K562 (cell line): ENCODE measurements at places on chromosomes 6 and 20. TPM values are rescaled to one million over a fixed set of nuclear protein-coding genes. Genes with fewer than 3 reads are reported as not detected.
A peak's percentile ranks its signal among the peaks of the same experiment; 100 is the strongest.

GRCh38 chr6:168054765-168055560 is 24.0 kb downstream of the FRMD1 start:
- DNase-seq, result no peak
- H3K4me3 ChIP-seq, result no peak overlapping the region
- H3K36me3 ChIP-seq, result no peaks in the 10 kb centered on the region
- no peaks in the 10 kb centered on the region for H3K4me1 ChIP-seq
- H3K27ac ChIP-seq, result no peak overlapping the region

GRCh38 chr6:75106426-75106825 is 99.4 kb downstream of the COL12A1 start:
- H3K4me1 ChIP-seq, result no peaks in the 10 kb centered on the region
- H3K27ac ChIP-seq, result no peak overlapping the region
- no peaks in the 10 kb centered on the region for H3K27me3 ChIP-seq
- no peak for DNase-seq

DNA sequence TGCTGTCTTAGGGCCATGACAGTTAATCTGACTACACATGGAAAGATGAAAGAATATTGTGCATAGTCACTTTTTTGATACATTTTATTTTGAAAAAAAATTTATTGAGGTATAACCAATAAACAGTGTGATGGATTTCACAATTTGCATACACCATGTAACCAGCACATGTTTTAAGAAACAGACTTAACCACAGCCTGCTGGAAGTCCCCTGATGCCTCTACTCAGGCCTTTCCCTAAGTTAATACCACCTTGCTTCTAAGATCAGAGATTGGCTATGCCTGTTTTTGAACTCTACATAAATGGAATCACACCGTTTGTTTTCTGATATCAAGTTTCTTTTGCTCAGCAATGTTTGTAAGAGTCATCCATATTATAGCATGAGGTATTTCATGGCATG is 136.3 kb downstream of the CFAP61 start:
- no peak overlapping the region for H3K4me3 ChIP-seq
- no peaks in the 10 kb centered on the region for H3K36me3 ChIP-seq
- no peak for DNase-seq
- no peaks in the 10 kb centered on the region for H3K27me3 ChIP-seq
- H3K4me1 ChIP-seq, result no peaks in the 10 kb centered on the region

- no peaks in the 10 kb centered on the region for H3K36me3 ChIP-seq
- H3K27me3 ChIP-seq, result no peaks in the 10 kb centered on the region
- H3K27ac ChIP-seq, result no peak overlapping the region
- H3K4me3 ChIP-seq, result no peak overlapping the region
- H3K4me1 ChIP-seq, result no peaks in the 10 kb centered on the region
These were observed 28.8 kb upstream of the CFAP206 start for GRCh38 chr6:87378947-87379346.

- H3K36me3 ChIP-seq, result peaks cover 46% of the 10 kb centered on the region
- peak; percentile 92 for DNase-seq
- H3K4me1 ChIP-seq, result peaks cover 22% of the 10 kb centered on the region
- H3K4me3 ChIP-seq, result peak overlapping the region; percentile 84
- no peaks in the 10 kb centered on the region for H3K27me3 ChIP-seq
- H3K27ac ChIP-seq, result peak overlapping the region; percentile 92
These were observed 1.4 kb upstream of the TRIM39 start for GRCh38 chr6:30325150-30325872.

DNA sequence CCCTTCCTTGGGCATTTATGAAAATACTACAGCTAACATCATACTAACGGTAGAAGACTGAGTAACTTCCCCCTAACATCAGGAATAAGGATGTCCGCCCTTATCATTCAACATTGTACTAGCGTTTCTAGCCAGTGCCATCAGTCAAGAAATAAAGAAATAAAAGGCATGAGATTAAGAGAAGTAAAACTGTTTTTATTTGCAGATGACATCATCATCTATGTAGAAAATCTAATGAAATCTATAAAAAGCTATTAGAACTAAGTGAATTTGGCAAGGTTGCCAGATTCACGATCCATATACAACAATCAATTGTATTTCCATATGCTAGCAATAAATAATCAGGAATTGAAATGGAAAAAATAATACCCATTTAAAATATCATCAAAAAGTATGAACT is 54.6 kb downstream of the STK35 start:
- no peak overlapping the region for H3K27ac ChIP-seq
- H3K4me3 ChIP-seq, result no peak overlapping the region
- no peaks in the 10 kb centered on the region for H3K4me1 ChIP-seq
- no peaks in the 10 kb centered on the region for H3K36me3 ChIP-seq

DNA sequence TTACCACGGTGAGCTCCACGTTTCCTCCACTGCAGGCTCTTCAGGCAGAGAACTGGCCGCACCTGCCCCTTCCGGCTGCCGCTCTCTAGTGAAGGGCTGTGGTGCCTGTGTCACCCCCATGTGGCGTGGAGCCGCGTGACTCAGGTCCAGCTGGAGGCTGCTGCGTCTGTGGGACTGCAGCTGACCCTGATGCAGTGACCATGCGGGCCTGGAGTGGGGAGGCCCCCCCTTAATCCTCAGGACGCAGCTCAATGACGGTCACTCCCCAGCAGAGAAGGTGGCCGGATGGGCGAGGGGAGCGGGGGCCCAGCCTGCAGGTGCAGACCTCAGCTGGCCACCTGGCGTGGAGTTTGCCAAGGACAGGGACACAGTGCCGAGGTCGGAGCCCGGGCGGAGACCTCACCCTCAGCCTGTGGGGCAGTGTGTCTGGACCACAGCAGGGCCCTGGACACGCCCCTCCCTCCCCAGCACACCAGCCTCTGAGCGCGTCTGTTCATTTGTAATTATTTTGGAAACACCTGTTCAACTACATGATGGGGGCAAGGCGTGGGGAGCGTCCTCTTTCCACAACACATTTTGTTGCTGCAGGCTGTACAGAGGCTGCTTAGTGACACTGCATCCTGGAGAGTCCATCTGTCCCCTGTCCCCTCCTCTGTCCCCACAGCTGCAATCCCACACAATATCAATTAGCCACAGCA is 10.7 kb downstream of the BHLHE23 start:
- peaks cover 12% of the 10 kb centered on the region for H3K4me1 ChIP-seq
- H3K36me3 ChIP-seq, result no peaks in the 10 kb centered on the region
- H3K4me3 ChIP-seq, result no peak overlapping the region
- DNase-seq, result no peak
- H3K27ac ChIP-seq, result no peak overlapping the region
- peaks cover 62% of the 10 kb centered on the region for H3K27me3 ChIP-seq

- H3K36me3 ChIP-seq, result no peaks in the 10 kb centered on the region
- H3K4me1 ChIP-seq, result no peaks in the 10 kb centered on the region
- no peaks in the 10 kb centered on the region for H3K27me3 ChIP-seq
These were observed 336.2 kb downstream of the CDKAL1 start for GRCh38 chr6:20870493-20870892.

DNA sequence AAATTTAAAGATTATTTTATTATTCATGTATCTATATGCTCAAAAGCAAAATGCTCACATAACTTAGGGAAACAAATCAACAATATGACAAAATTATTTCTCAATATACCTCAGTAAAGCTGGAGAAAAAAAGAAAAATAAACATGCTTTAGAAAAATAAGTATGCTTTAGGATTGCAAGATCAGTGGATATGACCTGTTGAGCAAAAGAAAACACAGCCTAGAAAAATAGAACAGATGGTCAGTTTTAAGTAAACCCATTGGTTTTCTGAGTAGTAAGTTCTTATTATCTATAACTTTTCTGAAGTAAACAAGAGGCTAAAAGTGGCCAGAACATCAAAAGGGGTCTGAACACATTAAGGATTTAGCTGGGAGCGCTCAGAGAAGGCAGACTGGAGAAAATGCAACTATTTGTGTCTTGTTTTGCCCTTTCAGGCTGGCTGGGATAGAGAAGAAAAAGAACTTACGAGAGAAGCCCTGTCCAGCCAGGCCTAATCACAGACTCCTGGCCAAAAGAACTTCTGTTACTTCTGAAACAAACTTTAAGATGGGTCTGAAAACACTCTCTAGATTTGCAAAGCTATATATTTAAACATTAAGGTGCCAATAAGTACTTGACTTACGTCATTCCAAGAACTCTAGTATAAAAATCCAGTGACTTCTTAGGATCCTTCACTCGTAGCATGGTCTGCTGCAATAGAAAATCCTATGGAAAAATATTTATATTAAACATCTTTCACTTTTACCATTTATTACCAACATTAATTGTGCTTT is 16.5 kb downstream of the GLO1 start:
- DNase-seq, result no peak
- peaks cover 60% of the 10 kb centered on the region for H3K36me3 ChIP-seq

DNA sequence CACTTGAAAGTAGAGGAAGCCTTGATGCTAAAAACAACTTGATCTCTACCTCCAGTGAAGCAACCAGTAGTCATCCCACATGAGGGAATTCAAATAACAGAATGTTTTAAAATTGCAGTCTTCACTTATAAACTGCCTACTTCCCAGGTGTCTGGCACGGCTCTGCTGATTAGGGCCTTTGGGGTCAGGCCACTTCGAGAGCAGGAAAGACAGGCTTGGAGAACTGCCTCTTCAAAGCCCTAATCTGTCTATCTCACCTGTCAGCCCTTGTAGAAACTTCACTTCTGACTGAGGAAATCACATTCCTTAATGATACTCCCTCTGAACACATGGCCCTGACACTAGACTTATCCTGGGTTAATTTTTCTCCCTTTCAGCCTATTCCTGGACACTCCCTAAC is 458.6 kb downstream of the TENT5A start:
- no peak overlapping the region for H3K27ac ChIP-seq
- H3K4me1 ChIP-seq, result no peaks in the 10 kb centered on the region
- no peak overlapping the region for H3K4me3 ChIP-seq
- no peaks in the 10 kb centered on the region for H3K27me3 ChIP-seq

- H3K4me3 ChIP-seq, result no peak overlapping the region
- H3K27me3 ChIP-seq, result peaks cover 4% of the 10 kb centered on the region
- no peaks in the 10 kb centered on the region for H3K4me1 ChIP-seq
- no peaks in the 10 kb centered on the region for H3K36me3 ChIP-seq
These were observed 238.5 kb downstream of the GMPR start for GRCh38 chr6:16476861-16477260.

DNA sequence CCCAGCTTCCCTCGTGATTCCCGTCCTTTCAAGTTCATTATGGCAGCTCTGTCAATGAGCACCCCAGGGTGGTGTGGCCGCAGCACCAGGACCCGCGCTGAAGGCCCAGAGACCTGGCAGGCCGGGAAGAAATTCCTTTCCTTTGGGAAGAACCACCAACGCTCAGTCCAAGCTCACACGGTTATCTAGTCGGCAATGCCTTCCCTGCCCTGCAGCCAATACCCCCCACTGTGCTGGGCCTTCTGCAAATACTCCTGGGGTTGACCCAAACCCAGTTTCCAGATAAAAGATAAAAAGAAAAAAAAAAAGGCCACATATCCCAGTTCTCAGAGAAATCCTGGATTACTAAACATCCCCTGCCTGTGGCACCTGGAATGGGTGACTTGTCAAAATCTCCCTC is 28.7 kb downstream of the PXDC1 start:
- H3K27me3 ChIP-seq, result peaks cover 61% of the 10 kb centered on the region
- H3K4me1 ChIP-seq, result peaks cover 34% of the 10 kb centered on the region
- no peak overlapping the region for H3K27ac ChIP-seq

DNA sequence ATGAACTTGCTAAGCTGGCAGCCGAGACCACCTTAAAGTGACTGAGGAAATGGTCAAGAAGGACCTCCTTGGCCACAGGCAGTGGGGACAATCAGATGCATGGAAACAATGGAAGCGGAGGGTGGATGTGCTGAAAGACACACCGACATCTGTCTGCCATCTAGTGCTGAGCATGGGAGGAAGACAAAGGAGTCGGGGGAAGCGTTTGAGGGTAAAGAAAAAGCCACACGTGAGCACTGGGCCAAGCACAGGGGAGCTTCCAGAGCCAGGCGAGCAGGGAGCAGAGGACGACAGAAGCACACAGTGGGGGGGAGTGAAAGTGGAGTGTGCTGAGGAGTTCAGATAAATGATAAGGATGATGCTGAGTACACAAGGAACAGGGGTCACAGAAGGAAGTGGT is 367.8 kb downstream of the ZFAND3 start:
- H3K4me1 ChIP-seq, result no peaks in the 10 kb centered on the region
- no peak overlapping the region for H3K27ac ChIP-seq
- H3K4me3 ChIP-seq, result no peak overlapping the region
- no peaks in the 10 kb centered on the region for H3K36me3 ChIP-seq
- DNase-seq, result no peak

GRCh38 chr6:126040826-126041225 is 54.5 kb downstream of the TRMT11 start:
- DNase-seq, result no peak
- H3K4me1 ChIP-seq, result no peaks in the 10 kb centered on the region
- H3K27me3 ChIP-seq, result no peaks in the 10 kb centered on the region
- no peak overlapping the region for H3K27ac ChIP-seq
- H3K4me3 ChIP-seq, result no peak overlapping the region

DNA sequence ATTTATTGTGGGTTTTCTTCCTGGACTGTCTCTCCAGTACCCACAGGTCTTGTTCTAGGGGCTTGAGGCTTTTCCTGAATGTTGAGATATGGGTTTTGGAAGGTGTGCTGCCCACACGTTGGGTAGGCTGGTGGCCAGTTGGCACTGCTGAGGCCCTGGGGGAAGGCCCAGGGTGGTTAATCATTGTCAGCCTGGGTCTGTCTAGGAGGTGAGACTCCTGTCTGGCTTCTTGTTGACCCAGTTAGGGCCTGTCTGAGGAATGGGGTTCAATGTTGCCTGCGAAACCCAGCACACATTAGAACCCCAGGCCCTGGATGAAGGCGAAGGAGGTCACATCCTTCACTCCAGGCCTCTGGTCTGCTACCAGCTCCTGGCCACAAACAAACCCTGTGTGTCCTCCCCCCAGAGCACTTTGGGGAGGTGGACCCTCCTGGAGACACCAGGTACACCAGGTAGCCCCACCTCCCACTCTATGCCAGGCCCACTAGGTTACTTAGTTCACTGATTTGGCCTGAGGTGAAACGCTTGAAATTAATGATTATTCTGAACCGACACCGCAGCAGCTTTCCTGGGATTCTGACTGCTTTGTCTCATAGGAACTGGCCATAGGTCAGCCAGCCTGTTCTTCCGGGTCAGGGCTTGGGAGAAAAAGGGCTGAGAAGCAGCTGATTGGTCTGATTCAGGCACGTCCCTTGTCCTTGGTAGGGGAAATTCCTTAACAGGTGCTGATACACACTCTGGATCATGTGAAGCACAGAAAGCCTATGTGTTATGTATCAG is 15.2 kb downstream of the DNMT3B start:
- no peak overlapping the region for H3K4me3 ChIP-seq
- peaks cover 74% of the 10 kb centered on the region for H3K36me3 ChIP-seq
- no peaks in the 10 kb centered on the region for H3K27me3 ChIP-seq
- DNase-seq, result no peak

GRCh38 chr6:72922401-72922800 is 300.5 kb downstream of the KCNQ5 start:
- H3K4me1 ChIP-seq, result no peaks in the 10 kb centered on the region
- no peaks in the 10 kb centered on the region; the same call in 1 of the 2 replicates for H3K27me3 ChIP-seq
- H3K4me3 ChIP-seq, result no peak overlapping the region
- no peak overlapping the region for H3K27ac ChIP-seq

The LCA5 gene
- 1.2 and 1.7 TPM in 2 replicates for polyA plus RNA-seq

The PRKN gene
- polyA plus RNA-seq, result 0.05 and 0.08 TPM in 2 replicates

The ZSCAN23 gene
- 0.17 and 0.38 TPM in 2 replicates for polyA plus RNA-seq

The FABP7 gene
- not detected in 2 replicates for polyA plus RNA-seq

The SAMD5 gene
- 0.20 and 0.30 TPM in 2 replicates for polyA plus RNA-seq

The ZKSCAN3 gene
- polyA plus RNA-seq, result 6.9 and 8.0 TPM in 2 replicates

The IL20RA gene
- not detected in 2 replicates for polyA plus RNA-seq

The HAO1 gene
- polyA plus RNA-seq, result not detected in 2 replicates

The TRIM15 gene
- polyA plus RNA-seq, result 2.2 and 2.9 TPM in 2 replicates
